ENCODE measurements at places on chromosomes 16 and 17. TPM values are rescaled to one million over a fixed set of nuclear protein-coding genes. Genes with fewer than 3 reads are reported as not detected.

CLN3 gene
- 20.4 TPM for polyA plus RNA-seq

NPIPB12 gene
- 12.8 TPM for polyA plus RNA-seq

SLC12A3 gene
- not detected for polyA plus RNA-seq

DNA sequence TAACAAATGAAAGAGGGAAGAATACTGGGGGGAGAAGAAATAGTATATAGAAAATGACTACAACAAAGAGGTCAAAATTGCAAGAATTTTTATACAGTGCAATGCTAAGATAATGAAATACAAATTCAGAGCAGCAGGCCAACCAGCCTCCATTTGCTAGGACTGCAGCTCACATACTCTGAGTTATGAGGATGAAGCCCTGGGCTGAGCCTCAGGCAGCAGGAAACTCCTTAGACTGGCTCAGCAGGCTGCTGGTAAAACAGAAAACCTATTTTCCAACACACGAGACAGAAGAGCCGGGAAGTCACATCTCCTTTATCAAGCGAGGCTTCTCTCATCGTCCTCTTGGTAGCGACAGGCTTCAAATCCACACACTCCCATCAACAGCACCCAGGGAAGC, 296.5 kb downstream of the SLC39A11 start:
- no peak for DNase-seq

- no peak for DNase-seq
Observed at GRCh38 chr16:49382916-49383315, 9.3 kb downstream of the C16orf78 start.

- no peak for DNase-seq
Observed at GRCh38 chr16:80932708-80933095, 74.0 kb downstream of the CMC2 start.

GRCh38 chr16:50476486-50477255, 71.5 kb upstream of the NKD1 start:
- DNase-seq = no peak

DNA sequence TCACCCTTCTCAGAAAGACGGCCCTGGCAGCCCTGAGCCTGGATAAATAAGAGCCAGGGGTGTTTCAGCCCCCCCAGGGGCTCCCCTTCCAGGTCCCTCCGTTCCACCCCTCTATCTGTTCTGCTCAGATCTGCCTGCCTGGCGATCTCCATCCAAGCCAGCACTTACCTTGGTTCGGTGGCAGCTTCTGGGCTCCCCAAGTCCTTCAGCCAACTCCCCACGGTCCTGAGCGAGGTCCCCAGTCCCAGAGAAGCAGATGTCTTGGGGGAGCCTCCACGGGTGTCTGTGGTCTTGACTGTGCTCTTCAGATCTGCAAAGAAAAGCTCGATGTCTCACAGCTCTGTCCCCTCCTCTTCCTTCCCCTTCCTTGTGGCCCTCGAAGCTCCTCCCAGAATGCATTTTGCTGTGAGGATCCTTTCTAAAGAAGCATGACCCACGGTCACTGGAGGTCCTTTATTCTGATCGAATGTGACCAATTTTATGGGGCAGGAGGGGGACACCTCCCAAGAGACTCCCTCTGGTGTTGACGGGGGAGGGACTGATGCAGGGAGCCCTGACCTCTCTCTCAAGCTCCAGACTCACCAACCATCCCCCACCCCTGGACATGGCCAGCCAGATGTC, at the start of gene PIK3R6:
TSS of gene PIK3R6 (minus strand) at position 314 of the 621 bp plus-strand sequence. CDS start 17,880 bp downstream, outside the sequence.
- DNase-seq = no peak

GRCh38 chr17:65065906-65066305, 9.4 kb upstream of the GNA13 start:
- DNase-seq = no peak

MRPL12 gene
- polyA plus RNA-seq = 52.1 TPM

DNA sequence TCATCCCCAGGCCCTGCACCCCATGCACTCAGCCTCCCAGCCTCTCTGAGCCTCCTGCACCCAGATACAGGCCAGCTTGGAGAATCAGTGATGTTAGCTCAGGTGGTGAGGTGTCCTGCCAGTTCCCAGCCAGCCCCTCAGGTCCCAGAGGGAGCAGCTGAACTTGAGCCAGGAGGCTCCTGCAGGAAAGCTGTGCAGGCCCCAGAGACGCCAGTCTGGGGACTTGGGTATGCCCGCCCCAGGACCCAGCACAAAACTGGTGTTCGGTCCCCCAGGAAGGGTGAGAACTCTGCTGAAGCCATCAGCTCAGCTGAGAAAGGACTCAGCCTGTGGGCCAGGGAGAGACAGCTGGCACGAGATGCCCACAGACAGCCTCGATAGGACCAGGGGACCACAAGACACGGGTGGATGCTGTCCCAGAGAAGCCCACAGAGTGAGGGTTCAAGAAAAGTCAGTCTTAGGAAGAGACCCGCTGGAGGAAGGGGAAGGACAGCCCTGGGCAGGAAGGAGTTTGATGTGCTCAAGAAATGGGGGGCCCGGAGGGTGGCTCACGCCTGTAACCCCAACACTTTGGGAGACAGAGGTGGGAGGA, 11.0 kb downstream of the ENDOV start:
- no peak for DNase-seq

- DNase-seq = no peak
Observed at GRCh38 chr16:27600381-27600780, 50.4 kb downstream of the KATNIP start.

BAHCC1 gene
- 2.5 TPM for polyA plus RNA-seq

CIITA gene
- polyA plus RNA-seq = 0.04 TPM

DNA sequence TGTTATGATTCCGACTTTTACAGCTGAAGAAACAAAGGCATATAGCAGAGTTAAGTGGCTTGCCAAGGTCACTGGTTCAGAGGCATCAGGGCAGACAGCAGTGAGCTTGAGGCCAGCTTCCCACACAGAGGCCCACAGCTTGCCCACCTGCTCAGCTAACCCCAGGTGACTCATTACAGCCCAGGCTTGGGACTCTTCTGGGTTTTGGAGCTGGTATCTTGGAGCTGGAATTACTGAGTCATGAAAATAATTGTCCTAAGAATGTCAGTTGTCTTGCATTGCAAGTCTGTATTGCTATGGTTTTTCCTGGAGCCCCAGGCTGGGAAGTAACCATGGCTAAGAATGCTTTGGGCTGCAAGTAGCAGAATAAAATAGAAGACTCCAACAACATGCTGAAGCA, 32.4 kb upstream of the IRX3 start:
- no peak for DNase-seq

DNA sequence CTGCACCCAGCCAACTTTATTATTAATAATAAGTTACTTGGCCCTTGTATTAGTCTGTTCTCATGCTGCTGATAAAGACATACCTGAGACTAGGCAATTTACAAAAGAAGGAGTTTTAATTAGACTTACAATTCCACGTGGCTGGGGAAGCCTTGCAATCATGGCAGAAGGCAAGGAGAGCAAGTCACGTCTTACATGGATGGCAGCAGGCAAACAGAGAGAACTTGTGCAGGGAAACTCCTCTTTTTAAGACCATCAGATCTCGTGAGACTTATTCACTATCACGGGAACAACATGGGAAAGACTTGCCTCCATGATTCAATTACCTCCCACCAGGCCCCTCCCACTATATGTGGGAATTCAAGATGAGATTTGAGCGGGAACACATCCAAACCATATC, 47.7 kb downstream of the SYT17 start:
- no peak for DNase-seq

DNA sequence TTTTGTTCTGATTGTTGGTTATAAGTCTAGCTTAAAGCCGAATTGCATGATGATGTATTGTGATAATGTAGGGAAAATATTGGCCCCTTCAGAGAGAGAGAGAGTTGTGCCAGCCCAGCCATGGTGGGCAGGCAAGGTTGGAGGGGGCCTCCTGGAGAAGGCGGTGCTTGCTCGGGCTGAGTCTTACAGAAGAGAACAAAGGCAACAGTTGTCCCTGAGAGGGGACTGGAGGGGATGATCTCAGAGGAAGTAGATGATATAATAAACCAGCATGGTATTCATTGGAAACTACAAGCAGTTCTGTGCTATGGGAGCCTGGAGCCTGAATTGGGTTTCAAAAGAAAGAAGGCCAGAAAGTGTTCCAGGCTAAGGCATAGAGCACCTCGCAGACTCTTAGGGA, 173.8 kb downstream of the RPTOR start:
- DNase-seq = no peak

C17orf67 gene
- polyA plus RNA-seq = 0.76 TPM

TUBB3 gene
- 173 TPM for polyA plus RNA-seq

SLFN11 gene
- 53.3 TPM for polyA plus RNA-seq

GRCh38 chr17:76539631-76540271, at the start of gene PRCD:
Gene PRCD, plus strand, starts transcription at chr17:76540044. Its CDS starts 98 bp downstream, at chr17:76540142.
- no peak for DNase-seq

DNA sequence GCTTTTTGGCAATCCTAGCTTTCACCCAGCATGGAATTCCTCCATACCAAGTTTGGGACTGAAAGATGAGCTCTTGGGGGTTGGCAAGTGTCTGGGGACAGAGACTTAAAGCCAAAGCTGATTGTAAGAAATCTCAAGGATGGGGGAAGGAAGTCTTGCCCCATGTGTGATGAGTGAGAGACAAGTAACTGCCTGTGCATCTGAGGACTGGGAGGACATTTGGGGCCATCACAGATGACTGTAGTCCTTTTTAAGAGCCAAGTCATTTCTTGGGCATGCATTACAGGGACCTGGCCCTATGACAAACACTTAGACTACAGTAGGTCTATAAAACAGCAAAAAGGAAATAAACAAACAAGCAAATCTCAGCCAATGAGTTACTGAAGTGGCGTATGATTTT, 36.3 kb upstream of the CCL2 start:
- DNase-seq = no peak

DNA sequence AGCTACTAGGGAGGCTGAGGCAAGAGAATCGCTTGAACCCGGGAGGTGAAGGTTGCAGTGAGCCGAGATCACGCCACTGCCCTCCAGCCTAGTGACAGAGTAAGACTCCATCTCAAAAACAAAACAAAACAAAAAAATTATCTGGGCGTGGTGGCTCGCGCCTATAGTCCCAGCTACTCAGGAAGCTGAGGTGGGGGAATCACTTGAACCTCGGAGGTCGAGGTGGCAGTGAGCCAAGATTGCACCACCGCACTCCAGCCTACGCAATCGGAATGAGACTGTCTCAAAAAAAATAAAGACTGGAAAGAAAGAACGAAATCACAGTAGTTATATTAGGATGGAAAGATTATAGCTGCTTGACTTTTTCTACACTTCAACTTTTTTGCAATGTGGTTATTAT, 18.9 kb downstream of the COG1 start:
- DNase-seq = no peak

- DNase-seq = no peak
Observed at GRCh38 chr17:72304859-72305258, 184.0 kb downstream of the SOX9 start.

DNA sequence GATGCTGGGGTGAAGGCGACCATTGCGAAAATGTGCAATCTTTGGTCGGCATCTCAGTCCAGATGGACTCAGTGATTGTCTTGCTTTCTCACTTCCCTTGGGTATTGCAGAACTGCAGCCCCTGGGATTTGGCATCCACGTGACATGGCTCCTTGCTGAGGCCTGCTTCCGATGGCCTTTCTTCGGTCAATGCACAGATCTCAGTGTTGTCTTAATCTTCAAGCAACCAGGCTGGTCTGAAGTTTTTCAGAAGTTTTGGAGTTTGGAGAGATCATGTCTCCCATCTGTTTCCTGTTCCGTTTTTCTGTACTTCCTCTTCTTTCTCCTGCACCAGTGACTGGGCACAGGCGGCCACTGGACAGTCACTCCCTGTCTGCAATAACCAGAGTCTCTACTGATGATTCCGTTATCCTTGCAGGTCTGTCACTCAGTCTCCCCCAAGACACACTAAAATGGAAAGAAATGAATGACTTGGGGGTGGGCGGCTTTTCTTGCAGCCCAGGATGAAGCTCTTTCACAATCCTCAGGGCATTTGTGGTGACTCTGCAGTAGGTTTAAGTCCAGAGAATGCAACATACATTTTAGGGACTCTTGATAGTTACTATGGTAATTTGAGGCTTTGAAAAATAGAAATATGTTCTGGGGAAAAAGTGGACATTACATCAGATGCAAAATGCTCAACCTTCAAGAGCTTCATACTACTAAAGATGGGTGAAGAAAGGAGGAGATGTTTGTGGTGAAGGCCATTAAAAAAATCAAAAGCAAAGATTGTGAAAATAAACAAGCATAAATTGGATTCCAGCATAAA, 106.3 kb upstream of the ZFHX3 start:
- no peak for DNase-seq

DNA sequence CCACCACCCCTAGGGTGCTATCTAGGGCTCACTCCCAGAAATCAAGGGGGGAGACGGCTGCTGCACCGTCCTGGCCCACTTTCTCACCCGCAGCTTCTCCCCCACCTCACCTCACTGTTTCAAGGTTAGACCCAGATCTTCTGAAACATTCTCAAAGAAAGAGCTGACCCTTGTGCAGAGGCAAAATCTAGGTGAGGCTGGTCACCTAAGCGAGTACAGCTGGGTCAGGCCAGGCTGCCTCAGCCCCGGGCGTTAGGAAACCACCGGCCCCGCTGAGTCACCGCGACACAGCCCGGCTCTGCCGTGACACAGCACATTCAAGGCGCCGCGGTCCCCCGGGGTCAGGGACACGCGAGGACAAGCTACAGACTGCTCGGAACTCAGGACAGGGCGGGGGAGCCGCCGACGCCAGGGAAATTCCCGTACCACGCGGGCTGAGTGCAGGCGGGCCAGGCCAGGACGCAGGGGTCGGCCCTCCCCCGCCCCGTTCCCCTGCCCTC, 27.1 kb downstream of the GNPTG start:
- DNase-seq = peak; percentile 13

DNA sequence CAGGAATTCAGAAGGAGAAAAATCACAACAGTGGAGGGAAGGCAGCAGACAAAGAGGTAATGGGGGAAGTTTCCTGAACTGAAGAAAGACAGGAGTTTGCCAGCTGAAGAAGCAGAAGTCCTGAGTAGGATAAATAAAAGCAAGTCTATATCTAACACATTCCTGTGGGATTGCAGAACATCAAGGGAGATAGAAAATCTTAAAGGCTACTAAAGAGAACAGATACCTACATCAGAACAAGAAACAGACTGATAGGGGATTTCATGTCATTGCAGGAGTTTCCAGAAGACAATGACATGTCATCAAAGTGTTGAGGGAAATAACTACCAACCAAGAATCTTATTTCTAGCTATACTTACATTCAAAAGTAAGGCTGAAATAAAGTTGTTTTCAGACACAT, 21.3 kb upstream of the CRYBA1 start:
- no peak for DNase-seq

- no peak for DNase-seq
Observed at GRCh38 chr16:70399381-70399780, 39.5 kb downstream of the ST3GAL2 start.

UBE2G1 gene
- 38.7 TPM for polyA plus RNA-seq

- no peak for DNase-seq
Observed at GRCh38 chr16:3479654-3480216, 15.6 kb downstream of the C16orf90 start.

CCL7 gene
- polyA plus RNA-seq = 0.50 TPM

DNA sequence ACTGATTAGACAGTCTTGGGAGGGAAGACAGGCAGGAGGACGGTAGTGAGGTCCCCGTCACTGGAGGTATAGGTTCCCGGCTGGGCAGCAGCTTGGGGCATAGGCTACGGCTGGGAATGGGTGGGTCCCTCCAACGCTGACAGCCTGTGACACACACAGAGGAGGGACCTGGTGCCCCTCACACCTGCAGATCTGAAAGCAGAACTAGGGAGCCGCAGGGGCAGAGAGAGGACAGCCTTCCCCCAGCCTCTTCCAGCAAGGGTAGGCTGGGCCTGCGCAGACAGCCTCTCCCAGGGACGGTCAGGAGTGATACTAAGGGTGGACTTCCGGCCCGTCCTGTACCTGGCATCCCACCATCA, 2.0 kb downstream of the P2RX1 start:
- no peak for DNase-seq

- no peak for DNase-seq
Observed at GRCh38 chr16:2095315-2095853, 40.3 kb downstream of the PKD1 start.

GRCh38 chr16:66375451-66375850, 9.0 kb downstream of the CDH5 start:
- DNase-seq = no peak

CCL16 gene
- not detected for polyA plus RNA-seq
